Ascending aorta (tissue), 2 donors: ENCODE measurements at places on chromosomes 4 and X.

DNA sequence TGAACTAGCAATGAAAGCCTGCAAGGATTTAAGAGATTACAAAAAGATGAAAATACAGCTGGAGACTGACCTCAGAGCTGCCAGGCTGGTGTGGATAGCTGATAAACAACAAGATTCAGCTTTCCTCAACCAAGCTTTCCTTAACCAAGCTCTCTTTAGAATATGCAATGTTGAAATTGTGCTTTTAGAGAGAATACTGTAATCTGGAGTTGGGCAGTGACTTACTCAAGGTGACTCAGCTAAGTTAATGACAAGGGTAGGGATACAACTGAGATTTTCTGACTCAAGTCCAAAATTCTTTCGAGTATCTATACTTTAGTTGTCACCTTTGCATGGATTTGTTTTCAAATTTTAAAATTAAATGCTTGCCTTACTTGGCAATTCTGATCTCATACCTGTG lies 98.0 kb downstream of the AMMECR1 start:
- DNase-seq = no peak

- no peak for DNase-seq
Observed at GRCh38 chr4:90071289-90072235, 55.6 kb upstream of the CCSER1 start.

DNA sequence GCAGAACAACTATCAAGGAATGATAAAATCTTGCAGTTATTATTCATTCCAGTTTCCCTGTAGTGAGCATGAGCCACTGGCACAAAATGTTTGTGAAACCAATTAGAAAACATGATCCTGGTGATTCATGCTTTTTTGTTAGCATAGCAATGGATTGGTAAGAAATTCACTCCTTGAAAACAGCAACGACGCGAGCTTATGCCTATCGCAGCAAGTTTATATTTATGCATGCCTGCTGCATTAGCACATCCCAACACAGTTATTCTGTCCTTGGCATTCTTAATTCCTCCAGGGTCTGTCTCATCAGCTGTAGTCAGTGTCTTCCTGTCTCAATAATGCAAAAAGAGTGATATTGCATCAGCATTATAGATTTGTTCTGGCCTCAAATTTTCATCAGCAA lies 975.9 kb downstream of the STIM2 start:
- DNase-seq = no peak

DNA sequence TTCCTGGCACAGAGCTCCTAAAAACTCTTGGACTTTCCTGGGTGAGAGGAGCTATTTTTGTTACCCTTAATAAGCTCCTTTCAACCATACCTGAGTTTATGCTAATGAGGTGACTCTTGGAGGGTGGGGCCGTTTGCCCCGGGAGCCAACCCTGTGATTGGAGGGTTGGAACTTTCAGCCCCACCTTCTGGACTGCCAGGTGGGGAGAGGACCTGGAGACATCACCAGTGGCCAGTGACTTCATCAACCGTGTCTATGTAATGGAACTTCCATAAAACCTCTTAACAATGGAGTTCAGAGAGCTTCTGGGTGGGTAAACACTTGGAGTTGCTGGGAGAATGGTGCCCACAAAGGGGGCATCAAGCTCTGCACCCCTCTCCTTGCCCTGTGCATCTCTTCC lies 17.9 kb upstream of the ENPP6 start:
- no peak for DNase-seq

DNA sequence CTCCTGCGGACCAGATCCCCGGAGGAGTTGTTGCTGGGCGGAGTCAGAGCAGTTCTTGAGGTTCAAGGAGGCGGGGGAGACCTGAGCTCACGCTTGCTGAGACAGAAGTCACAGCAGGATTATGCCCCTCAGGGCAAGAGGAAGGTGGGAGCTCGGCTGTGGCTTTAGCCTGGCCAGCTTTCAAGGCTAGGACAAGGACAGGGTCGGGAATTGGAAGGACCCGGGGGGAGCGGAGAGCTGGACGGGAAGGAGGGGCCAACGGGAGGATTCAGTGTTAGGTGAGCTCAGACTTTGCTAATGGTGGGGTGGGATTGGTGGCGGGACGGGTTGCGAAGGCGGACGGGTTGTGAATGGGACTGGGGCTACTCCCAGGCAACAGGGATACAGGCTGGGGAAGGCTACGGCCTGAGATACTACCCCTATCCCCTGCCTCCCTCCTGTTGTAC lies at the start of gene RIBC1:
RIBC1 (plus strand) TSS at position 13 of the 446 bp plus-strand sequence. CDS start 3,404 bp downstream, outside the sequence.
- DNase-seq = no peak

DNA sequence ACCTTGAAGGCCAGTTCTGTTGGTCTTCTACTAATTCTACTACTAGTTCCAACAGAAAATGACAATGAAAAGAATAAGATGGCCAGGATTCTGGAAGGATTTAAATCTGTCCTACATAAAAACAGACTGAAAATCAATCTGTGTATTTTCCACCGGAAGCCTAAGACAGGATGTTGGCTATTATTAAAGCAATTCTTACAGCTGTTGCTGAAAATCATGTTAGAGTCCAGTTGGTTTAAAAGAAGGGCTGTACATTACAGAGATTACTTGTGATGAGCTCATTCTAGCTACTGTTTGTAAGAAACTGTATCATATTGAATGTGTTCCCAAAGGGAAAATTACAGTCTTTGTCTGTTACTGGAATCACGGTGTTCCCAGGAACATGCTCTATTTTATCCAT lies 54.8 kb upstream of the MAGEB16 start:
- DNase-seq = no peak

DNA sequence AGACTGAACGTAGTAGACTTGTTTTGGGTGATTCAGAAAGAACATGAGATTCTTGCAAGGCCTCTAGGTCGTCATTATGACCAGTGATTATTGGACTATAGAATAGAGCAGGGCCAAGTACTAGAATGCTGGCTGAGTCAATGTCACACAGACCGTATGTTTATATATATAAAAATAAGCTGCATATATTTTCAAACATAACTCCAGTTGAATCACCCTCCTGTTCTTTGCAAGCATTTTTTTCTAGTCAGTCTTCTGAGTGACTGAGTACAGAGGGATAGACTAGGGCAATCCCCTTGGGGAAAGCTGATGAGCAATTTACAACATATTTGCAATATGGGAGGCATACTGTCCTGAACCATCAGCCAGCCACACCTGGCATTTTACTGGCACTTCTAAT lies 48.4 kb upstream of the PRPS1 start:
- no peak for DNase-seq

DNA sequence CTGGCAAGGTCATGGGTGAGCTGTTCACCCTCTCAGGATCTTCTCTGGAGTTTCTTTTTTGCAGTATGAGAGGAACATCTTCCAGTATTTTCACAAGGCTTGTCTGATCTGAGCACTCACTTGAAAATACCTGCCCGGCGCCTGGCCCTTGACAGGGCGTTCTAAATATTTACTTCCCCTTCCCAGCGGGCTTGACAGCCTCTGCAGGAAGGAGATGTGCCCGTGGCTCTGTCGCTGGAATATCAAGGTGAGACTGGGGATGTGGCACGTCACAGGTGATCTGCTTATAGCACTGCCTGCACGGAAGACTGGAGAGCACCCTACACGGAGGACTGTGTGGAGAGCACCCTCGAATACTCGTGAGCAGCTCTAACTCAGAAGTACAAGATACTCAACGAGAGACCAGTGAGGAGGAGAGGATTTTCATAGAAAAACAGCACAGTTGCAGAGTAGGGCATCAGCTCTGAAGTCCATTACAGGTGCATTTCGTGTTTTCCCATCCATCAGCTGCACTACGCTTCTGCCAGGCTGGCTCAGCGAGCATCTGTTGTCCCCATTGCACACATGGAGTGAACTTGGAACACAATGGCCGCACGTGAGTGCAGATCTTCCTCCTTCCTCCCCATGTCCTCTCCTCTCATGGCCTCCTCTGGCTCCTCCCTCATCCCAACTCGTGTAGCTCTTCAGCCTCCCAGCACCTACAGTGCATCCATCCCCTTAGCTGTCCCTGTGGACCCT lies 32.1 kb downstream of the ZBTB49 start:
- DNase-seq = no peak

DNA sequence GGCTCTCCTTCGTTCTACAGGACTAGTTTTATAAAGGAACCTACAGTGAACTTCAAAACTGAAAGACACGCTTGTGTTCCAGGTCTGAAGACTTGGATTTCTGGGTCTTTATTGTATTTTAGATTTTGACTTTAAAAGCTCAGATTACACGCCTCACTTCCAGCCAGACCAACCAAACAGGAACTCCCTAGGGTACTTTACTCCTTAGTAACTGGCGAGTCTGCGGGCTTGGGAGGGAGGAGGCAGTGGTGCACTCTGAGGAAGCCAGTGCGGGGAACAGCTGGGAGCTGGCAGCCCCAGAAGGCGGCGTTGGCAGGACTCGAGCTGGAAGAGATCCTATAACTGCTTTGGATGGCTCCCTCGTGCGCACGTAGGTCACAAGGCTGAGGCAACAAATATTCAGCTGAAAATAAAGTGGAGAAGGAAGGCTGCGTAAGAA lies 391 bp upstream of the PHKA1 start:
- DNase-seq = peak; percentile 87

DNA sequence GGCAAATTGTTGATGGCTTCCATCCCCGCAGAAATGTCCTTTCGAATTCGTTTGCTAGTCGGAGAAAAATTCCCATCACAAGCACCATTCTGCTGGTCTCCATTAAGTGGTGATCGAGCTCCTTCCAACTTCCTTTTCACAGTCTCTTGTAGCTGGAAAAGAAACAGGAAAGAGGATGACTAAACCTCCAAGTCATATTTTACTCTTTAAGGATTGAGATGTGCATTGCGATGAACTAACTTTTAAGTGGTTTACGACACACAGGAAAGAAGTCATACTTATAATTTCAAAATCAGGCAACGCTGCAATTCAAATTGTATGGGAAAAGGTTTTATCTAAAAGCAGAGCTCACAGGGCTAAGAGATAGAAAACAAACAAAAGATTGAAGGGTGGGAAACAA lies 225.2 kb downstream of the MGST2 start:
- no peak for DNase-seq

- no peak for DNase-seq
Observed at GRCh38 chr4:121690001-121690400, 6.8 kb downstream of the ANXA5 start.

DNA sequence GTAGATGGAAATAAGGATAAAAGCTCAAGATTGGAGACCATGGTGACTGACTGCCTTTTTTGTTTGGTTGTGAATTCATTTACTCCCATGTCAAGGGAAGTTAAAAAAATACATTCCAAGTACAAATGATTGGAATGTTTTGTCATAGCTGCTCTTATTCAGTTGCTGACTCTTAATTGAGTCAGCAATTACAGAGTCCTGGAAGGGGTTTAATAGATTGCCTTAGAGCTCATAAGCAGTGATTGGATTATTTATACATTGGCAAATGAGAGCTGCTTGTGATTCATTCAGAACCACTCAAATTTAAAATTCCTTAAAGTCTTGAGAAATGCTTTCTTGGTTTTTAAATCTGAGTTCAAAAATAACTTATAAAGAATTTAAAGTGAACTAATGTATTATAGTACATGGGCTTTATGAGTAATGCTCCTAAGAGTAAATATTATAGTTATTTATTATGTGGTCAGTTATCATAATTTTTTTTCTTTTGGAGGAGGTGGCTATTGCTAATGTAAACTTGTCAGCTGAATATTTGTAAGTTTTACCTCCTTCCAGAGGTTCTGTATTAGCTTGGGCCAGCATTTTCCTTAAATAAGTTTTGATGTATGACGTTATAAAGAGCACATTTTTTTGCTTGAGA lies 13.6 kb downstream of the JADE1 start:
- no peak for DNase-seq

GRCh38 chrX:147679356-147680005 lies 232.2 kb upstream of the FMR1 start:
- DNase-seq = no peak

DNA sequence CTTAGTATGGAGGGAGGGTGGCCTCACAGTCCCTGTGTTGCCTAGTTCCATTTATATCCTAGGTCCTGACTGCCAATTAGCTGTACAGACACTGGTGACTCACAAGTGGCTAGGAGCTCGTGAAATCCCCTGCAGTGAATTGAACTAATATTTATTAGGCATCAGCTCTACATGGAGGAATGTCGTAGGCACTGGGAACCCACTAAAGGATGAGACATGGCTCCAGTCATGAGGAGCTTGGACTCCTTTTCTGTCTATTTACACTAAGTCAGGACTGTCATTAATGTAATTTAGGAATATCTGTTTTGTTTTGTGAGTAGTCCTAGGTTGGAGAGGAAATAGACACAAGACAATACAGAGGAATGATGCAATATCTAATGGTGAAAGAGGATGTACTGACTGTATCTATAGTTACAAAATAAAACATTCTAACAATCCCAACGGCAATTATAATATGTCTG lies 67.7 kb downstream of the MID1IP1 start:
- no peak for DNase-seq

DNA sequence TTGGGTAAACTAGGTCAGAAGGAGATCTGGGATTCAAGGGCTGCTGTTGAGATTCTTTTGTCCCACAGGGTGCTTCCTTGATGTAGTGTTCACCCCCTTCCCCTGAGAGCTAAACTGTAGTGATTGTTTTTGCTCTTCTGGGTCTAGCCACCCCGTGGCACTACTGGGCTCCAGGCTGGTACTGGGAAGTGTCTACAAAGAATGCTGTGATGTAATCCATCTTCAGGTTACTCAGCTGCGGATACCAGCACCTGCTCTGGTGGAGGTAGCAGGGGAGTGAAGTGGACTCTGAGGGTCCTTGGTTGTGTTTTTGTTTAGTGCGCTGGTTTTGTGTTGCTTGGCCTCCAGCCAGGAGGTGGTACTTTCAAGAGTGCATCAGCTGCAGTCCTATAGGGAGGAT lies 365.5 kb downstream of the ZNF674 start:
- DNase-seq = no peak

- DNase-seq = no peak
Observed at GRCh38 chrX:27251369-27251768, 211.8 kb downstream of the PPP4R3C start.

DNA sequence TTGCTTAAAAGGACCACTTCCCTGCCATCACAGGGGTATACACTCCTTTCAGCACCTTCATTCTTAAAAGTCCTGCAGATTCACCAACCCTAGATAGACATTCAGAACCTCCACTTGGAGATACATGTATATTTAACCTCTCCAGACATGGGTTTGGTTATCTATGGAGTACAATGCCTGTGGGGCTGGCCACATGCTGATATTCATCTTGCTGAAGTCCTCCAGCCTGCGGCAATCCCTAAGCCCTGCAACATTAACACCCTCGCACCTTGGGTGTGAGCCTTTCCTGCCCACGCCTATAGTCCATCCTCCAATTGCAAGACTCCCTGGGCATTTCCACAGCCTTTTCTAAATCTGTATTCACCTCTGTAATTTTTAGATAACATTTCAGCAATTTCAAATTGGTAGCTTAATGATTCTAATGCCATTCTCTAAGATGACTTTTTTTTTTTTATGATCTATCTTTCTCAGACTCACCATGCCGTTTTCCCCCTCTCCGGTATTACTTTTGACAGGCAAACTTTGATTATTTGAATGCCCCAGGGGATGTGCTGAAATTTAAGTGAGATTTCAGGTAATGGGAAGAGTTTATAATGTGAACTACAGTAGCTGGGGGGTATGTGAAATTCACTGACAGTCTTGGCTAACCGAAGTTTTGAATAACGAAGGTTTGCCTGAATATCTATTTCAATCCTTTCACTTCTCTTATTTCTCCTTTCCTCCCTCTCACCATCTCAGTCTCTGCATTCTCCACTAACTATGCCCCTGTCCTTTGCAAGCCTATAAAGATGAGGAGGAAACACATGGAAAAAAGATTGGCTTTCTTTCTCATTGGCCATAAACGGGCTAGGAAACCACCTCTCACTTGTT lies 24.1 kb downstream of the CCDC149 start:
- DNase-seq = no peak
